ENCODE measurements at places on chromosomes 2 and 18.

DNA sequence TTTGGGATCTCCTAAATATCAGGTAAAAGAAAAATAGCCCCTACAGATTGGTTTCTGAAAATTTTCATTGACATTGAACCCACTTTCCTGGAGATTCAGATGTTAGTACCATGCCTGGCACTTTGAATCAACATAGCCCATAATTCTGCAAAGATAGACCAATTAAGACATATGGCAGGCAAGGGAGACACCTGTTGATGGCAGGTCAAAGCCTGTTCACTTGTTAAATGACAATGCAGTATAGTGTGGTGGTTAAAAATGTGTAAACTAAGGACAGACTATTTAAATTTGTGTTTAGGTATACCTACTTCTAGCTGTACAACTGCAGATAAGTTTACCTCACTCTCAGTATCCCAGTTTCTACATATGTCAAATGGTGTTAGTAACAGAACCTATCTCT is 178.1 kb upstream of the MMADHC start:
- no peak for DNase-seq

DNA sequence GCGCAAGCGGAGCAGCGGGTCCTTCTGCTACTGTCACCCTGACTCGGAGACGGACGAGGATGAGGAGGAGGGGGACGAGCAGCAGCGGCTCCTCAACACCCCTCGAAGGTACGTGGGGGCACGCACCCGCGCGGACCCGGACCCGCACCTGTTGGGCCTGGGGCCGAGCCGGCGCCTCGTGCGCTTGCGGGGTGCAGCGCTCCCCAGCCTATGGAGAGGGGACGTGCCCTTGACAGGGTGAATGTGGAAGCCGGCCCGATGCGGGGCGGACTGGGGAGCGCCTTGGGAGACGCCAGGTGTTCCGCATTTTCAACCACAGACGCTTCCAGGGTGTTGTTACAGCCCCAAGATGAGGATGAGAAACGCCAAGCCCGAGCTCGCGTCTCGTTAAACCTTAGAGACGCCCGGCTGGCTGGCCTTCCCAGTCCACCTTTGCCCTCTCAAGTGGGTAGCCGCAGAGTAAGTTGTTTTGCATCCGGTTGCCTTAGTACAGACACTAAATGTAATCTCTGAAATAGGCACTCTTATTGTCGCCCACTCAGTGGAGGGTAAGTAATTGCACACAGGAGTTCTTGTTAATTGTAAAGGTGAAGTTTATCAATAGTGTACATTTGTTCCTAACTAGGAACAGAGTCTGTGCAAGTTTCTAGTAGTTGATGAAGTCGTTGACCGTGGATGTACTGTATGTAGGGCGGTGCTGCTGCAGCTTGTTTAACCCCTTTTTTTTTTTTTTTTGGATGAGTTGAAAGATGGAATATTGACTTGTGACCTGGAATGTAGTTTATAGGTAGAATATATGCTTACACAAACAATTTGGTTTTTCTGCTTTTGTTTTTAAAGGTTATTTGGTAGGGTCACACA is 815 bp downstream of the GMCL1 start:
- peak; percentile 38 for DNase-seq

- peak; percentile 76 for DNase-seq
Observed at GRCh38 chr18:77102259-77103040, 30.1 kb downstream of the MBP start.

GRCh38 chr2:238496756-238497609 is 70.3 kb downstream of the ASB1 start:
- no peak for DNase-seq

DNA sequence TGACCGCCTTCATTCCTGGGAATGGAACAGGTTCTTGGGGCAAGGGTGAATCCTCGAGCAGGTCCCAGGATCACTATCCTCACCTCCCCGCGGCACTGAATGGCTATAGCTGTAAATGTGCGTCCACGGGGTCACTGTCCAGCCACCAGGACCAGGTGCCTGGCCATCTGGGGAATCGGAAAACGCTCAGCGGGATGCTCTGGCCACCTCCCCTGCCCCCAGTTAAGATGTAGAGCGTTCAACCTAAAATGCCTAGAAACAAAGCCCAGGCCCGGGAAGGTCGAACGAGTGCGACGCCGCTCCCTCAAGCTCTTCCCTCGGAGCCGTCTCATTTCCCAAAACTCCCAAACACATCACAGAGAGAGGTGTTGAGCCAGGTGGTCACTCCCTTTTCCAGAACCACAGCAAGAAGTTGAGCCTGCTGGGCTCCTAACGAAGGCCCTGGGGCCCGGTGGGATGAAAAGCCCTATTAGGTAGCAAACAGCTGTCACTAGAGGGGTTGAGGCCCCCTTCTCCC is 795 bp upstream of the CAPN10 start:
- DNase-seq: no peak

GRCh38 chr2:200618054-200618419 is 32.2 kb downstream of the AOX1 start:
- no peak for DNase-seq

- no peak for DNase-seq
Observed at GRCh38 chr2:9286554-9287399, 80.2 kb downstream of the ASAP2 start.

DNA sequence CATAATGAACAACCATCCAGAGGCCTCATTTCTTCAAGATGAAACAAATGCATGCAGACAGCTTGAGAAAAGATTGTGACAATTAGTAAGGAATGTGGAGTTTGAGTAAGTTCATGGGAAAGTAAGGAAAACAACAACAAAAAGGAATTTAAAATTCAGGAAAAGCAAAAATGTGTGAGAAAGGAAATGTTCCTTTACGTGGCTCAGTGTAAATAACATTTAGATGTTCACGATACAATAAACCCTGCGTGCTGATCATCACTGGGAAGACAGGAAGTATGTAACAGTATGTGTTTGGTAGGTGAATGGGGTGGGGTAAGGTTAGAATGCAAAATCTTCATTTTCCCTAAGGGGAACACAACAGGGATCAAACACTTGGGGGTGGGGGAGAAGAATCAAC is 72.7 kb downstream of the TRIP12 start:
- DNase-seq: peak; percentile 5

DNA sequence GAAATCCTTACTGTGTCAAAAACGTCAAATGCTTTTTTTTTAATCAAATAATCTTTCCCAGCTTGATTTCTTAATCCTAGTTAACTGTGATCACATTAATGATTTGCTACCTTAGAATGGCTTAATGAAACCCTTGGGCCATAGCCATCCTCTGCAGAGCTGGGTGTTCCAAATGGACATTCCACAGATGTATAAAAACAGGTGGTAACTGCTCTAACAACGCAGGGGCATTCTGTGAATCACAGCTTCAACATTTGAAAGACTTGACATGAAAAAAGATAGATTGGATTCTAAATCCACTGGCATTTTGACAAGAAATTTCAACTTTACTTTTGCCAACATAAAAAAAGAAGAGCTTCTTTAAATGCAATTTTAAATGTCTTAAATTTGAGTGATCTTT is 69.8 kb upstream of the RASGRP3 start:
- no peak for DNase-seq

All from CD4-positive, alpha-beta T cell treated with Interleukin-2 at 100 ng/mL for 4 hours (primary cell).